Renal cortex interstitium (tissue), 15 donors: ENCODE measurements at places on chromosomes 11 and 22. TPM values are rescaled to one million over a fixed set of nuclear protein-coding genes. Genes with fewer than 3 reads are reported as not detected.

The SPECC1L gene
- polyA plus RNA-seq = 53.2 TPM

DNA sequence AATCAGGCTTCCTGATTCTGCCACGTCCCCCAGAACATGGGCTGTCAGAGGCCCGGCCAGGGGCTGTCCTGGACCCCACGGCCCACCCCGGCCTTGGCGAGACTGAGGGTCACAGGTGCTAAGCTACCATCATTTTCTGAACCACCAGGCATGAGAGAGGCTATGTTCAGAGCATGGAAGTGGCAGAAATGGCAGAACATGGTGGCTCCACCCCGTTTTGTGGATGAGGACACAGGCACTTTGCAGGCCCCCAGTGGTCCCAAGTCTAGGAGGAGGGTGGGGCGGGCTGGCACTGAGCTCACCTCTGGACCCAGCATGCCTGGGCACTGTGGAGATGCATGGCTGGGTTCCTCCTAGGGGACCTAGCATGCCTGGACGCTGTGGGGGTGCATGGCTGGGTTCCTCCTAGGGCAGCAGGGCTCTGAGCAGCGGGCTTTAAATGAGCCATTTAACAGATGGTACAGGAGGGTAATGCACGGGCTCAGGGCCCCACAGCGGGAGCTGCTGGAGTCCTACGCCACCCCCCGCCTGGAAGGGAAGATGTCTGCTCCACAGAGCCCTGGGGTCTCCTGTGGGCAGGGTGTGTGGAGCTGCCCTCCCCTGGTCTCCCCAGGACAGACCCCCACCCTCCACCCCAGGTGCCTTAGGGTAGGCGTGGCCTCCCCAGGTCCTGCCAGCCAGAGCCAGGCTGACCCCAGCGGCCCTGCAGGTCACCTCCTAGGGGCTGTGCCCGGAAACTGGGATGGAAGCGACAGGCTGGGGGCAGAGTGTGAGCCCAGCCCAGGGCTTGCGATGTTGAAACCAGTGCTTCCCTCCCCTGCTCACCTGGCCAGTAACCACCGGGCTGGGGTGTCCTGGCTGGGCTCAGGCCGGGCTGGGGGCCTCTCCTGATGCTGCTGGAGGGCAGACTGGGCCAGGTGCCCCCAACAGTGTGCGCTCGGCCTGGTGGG, 6.1 kb upstream of the MUC5AC start:
- DNase-seq = no peak

DNA sequence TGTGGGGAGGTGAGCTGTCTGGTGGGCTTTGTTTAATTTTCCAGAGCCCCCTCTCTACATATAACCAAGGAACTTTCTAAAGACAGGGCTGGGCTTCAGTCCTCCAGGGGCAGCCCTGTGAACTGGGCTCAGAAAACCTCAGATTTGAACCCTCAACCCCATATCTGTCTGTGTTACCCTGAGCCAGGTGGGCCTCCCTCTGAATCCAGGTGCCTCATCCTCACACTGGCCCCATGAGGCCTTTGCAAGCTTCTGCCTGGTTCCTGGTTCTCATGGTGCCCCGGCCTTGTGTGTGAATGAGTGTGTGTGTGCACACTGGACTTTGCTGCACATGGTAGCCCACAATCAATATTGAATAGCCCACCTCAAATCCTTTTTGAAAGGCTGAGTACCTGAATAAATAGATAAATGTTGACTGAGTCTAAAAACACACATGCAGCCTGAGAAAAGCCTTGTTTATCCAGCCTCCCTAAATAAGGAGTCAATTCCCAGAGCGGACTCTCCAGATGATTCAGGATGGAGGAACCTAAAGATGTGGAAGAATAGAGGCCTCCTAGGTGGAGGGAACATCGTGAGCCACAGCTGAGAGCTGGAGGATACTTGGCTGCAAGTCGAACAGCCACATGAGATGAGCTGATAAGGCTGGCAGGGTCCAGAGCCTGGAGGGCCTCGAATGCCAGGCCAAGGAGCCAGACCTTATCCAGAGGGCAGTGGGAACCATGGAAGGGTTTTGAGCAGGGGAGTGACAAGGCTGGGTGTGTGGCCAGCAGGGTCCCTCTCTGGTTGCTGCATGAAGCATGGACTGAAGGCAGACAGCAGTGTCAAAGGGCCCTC, 28.1 kb upstream of the P2RY2 start:
- DNase-seq = no peak

DNA sequence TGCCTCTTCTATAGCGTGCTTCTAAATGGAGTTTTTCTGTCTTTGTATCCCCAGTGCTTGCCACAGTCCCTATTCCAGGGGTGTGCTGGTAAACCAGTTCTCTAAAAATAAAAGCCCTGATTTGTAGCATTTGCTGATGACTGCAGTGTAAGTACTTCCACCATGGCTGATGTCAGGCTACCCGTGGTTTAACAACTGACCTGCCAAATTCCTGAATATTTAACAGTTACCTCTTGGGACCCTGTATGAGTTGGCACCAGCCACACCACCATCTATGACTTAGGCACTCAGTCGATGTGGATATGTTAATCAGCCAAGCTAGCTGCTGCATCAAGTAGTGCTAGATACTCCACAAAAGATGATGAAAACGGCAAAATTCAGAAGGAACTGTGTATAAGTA, 94.0 kb upstream of the MTNR1B start:
- DNase-seq = no peak

- DNase-seq = no peak
Measured at GRCh38 chr22:28120691-28121592, 201.9 kb upstream of the PITPNB start.
